Mesendoderm (in vitro differentiated cells): ENCODE measurements at places on chromosomes 6 and 20.

DNA sequence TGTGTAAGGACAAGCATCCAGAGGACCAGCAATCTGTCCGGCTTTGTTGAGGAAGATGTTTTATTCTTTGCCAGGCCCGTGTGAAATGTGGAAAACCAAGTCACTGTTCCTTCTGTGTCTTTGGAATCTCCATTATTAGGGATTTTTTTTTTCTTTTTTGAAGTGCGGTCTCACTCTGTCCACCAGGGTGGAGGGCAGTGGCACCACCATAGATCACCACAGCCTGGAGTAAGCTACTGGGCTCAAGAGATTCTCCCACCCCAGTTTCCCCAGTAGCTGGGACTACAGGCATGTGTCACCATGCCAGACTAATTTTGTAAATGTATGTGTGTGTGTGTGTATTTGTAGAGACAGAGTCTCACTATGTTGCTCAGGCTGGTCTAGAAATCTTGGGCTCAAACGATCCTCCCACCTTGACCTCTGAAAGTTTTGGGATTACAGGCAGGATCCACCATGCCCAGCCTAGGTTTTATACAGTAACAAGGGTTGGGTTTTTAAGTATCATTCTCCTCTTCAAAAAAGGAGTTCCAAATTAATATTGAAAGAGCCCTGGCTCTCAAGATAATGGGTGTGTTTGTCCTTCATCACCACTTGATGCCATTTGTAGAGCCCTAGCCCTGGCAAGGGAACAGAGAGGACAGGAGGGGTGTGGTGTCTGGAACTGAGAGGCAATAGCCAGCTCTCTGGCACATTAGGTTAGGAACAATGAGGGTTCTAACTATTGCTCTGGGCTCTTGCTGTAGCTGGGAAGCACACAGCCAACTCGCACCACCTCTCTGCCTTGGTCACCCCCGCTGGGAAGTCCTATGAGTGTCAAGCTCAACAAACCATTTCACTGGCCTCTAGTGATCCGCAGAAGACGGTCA lies 3.1 kb downstream of the LAMP5 start:
- H3K27me3 ChIP-seq, result peaks cover 43% of the 10 kb centered on the region
- H3K36me3 ChIP-seq, result no peaks in the 10 kb centered on the region
- H3K4me3 ChIP-seq, result no peak overlapping the region
- no peak overlapping the region for H3K27ac ChIP-seq
- peak; percentile 14 for DNase-seq

DNA sequence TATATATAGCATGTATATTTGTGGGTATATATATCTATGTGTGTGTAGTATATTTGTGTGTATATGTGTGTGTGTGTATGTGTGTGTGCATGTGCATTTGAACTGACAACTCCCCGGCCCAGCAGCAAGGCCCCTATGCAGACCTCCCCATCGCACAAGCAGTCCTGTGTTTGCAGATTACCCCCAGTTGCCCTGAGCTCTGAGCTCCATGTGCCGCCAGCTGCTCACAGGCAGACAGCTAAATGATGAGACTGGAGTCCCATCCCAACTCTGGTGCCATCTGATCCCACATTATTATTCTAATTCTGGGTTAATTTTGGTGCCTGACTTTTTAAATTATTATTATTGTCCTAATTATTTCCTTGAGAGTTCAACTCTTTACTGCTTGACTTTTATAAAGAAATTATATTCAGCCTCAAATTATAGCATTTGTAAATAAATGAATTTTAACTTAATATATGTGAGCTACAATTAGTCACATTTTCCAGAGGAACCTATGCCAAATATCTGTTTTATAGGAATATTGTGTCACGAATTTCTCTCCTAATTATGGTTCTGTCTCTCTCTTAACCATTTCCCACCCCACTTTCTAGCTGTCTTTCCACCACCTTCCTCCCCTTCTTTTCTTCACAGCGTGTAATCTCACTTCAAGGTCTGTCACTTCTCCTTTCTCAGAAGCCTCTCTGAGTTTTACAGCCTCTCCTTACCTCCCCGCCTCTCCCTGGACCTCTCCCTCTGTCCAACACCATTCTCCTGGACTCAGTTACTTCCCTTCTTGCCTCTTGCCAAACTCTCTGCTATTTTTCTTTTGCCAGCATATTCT lies 90.6 kb upstream of the SYNDIG1 start:
- peaks cover 2% of the 10 kb centered on the region for H3K4me1 ChIP-seq
- H3K4me3 ChIP-seq, result no peak overlapping the region
- no peaks in the 10 kb centered on the region for H3K27me3 ChIP-seq
- DNase-seq, result peak; percentile 69
- no peak overlapping the region for H3K27ac ChIP-seq
- no peaks in the 10 kb centered on the region for H3K36me3 ChIP-seq

- no peak overlapping the region for H3K27ac ChIP-seq
- no peaks in the 10 kb centered on the region for H3K4me1 ChIP-seq
- no peaks in the 10 kb centered on the region for H3K27me3 ChIP-seq
- H3K4me3 ChIP-seq, result no peak overlapping the region
- H3K36me3 ChIP-seq, result no peaks in the 10 kb centered on the region
These were observed 1203.6 kb upstream of the GJE1 start for GRCh38 chr6:140929121-140929520.

DNA sequence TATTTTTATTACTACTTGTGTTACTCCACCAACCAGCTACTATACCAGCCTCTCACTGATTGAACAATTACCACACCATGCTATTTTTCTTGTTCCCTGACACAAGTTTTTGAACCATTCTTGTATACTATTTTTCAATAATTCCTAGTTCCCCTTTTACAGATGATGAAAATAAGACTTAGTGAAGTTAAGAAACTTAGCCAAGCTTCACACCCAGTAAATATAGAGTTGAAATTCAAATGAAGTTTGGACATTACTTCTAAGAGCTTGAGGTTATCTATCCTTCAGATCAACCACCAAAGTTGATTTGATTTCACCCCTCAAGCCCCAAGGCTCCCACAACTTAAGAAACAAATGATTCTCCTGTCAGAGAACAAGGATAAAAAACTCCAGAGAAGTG lies 13.1 kb upstream of the BCAS1 start:
- no peaks in the 10 kb centered on the region for H3K4me1 ChIP-seq
- H3K4me3 ChIP-seq, result no peak overlapping the region
- H3K27ac ChIP-seq, result no peak overlapping the region
- H3K36me3 ChIP-seq, result no peaks in the 10 kb centered on the region
- no peaks in the 10 kb centered on the region for H3K27me3 ChIP-seq

DNA sequence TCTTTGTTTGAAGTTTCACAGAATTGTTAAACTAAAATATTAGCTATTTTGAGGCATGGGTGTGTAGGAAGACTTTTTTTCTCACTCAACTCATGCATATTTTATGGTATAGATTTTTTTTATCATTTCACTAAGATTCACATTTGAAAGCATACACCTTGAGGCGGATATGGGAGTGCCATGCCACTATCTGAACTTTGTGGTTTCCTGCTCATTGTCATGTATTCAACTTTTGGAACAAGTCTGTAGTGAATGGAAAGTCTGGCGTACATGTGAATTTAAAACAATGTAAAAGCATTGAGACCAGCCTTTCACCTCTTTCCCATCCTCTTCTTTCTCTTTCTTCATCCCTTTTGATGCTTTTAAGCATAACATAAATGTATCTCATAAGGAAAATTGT lies 147.9 kb downstream of the TPBG start:
- H3K4me3 ChIP-seq, result no peak overlapping the region
- H3K27me3 ChIP-seq, result no peaks in the 10 kb centered on the region
- no peaks in the 10 kb centered on the region for H3K36me3 ChIP-seq
- no peak overlapping the region for H3K27ac ChIP-seq
- H3K4me1 ChIP-seq, result no peaks in the 10 kb centered on the region
- DNase-seq, result no peak

GRCh38 chr6:164927288-164928056 lies 381.9 kb downstream of the C6orf118 start:
- H3K27me3 ChIP-seq, result no peaks in the 10 kb centered on the region
- peak; percentile 61 for DNase-seq
- no peak overlapping the region for H3K4me3 ChIP-seq
- H3K27ac ChIP-seq, result no peak overlapping the region

GRCh38 chr6:160378218-160378617 lies 30.0 kb downstream of the SLC22A3 start:
- no peaks in the 10 kb centered on the region for H3K27me3 ChIP-seq
- H3K36me3 ChIP-seq, result no peaks in the 10 kb centered on the region
- no peak overlapping the region for H3K27ac ChIP-seq
- no peaks in the 10 kb centered on the region for H3K4me1 ChIP-seq

DNA sequence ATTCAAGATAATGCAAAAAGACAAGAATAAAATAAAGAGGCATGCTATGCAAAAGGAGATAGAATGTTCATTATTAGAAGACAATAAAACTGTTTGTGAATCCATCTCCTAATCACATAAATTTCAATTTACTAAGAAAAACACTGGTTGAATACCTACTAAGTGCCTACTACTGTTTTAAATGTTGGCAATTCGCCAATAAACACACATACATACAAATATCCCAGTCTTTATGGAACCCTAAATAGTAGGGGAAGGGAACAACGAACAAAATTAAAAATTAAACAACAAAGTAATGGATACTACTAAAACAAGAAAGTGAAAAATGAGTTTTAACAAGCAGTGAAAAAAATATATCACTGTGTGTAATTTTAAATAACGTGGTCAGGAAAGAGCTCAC lies 158.5 kb downstream of the TBC1D32 start:
- no peak overlapping the region for H3K27ac ChIP-seq
- no peaks in the 10 kb centered on the region for H3K4me1 ChIP-seq
- H3K4me3 ChIP-seq, result no peak overlapping the region
- H3K27me3 ChIP-seq, result no peaks in the 10 kb centered on the region

DNA sequence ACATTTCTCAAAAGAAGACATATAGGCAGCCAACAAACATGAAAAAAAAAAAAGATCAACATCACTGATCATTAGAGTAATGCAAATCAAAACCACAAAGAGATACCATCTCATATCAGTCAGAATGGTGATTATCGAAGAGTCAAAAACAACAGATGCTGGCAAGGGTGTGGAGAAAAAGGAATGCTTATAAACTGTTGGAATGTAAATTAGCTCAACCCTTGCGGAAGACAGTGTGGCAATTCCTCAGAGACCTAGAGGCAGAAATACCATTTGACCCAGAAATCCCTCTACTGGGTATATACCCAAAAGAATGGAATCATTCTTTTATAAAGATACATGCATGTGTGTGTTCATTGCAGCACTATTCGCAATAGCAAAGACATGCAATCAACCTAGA lies 303.8 kb upstream of the THEMIS start:
- H3K4me3 ChIP-seq, result no peak overlapping the region
- peaks cover 8% of the 10 kb centered on the region for H3K4me1 ChIP-seq
- no peak overlapping the region for H3K27ac ChIP-seq
- DNase-seq, result peak; percentile 69

DNA sequence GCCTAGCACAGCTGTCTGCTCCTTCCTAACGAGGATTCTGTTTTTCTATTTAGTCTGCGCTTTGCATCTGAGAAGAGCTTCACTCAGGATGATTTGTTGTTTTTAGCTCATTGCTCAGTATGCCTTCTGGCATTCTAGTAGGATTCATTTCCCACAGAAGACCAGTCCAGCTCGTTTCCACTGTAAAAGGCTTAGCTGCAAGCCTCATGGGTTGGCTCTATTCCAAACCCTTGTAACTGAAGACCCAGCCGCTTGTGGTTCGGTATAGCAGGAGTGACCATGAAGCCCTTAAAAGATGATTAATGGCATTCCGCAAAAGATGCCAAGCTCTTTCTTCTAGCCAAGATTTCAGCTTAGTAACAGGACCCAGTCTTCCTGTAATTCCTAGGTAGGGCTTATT lies 7.2 kb downstream of the ADGRF1 start:
- no peaks in the 10 kb centered on the region for H3K4me1 ChIP-seq
- no peak overlapping the region for H3K4me3 ChIP-seq
- no peaks in the 10 kb centered on the region for H3K27me3 ChIP-seq
- no peak for DNase-seq
- H3K36me3 ChIP-seq, result no peaks in the 10 kb centered on the region
- H3K27ac ChIP-seq, result no peak overlapping the region

DNA sequence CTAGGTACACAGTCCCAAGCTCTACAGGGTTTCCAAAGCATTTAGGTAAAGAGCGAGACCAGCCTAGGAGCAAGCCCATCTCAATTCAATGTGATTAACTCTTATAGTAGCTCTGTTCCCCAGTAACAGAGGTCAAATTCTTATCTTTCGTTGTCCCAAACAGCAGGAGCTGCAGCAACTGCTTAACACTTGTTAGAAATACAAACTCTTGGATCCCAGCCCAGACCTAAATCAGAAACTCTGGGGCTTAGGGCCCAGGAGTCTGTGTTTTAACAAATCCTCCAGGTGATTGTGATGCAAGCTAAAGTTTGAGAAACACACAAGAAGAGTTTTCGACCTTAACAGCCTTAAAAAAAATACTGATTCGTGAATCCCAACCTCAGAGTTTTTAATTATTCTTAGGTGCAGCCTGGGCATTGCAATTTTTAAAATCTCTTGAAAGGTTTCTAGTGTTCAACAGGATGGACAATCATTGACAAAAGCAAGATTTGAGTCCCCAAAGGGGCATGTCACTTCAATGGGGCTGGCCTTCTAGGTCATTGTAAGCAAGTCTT lies 127.4 kb upstream of the HCRTR2 start:
- H3K4me1 ChIP-seq, result peaks cover 3% of the 10 kb centered on the region
- no peaks in the 10 kb centered on the region for H3K27me3 ChIP-seq
- peak; percentile 89 for DNase-seq
- H3K36me3 ChIP-seq, result no peaks in the 10 kb centered on the region
- no peak overlapping the region for H3K27ac ChIP-seq

- H3K27me3 ChIP-seq, result no peaks in the 10 kb centered on the region
- no peak overlapping the region for H3K27ac ChIP-seq
- H3K36me3 ChIP-seq, result no peaks in the 10 kb centered on the region
- H3K4me3 ChIP-seq, result no peak overlapping the region
- no peak for DNase-seq
These were observed 163.1 kb downstream of the TTLL2 start for GRCh38 chr6:167487749-167488664.

DNA sequence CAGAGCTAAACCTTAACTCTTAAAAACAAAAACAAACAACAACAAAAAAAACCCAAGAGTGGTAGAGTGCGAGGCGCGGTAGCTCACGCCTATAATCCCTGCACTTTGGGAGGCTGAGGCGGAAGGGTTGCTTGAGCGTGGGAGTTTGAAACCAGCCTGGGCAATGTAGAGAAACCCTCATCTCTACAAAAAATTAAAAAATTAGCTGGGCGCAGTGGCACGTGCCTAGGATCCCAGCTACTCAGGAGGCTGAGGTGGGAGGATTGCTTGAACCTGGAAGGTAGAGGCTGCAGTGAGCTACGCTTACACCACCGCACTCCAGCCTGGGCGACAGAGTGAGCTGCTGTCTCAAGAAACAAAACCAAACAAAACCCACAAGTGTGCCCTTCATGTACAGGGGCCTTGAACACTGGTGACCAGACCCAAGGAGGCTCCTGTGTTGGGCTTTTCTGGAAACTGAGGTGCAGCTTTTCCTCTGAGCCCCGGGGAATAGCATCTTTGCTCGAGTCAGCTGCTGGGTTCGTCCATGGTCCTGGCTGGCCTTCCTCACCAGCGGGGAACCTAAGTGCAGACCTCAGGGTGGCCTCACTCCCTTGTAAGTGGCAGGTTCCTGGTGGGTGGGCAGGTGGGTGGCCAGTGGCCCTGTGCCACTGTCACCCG lies 39.9 kb downstream of the PYGB start:
- peaks cover 12% of the 10 kb centered on the region for H3K36me3 ChIP-seq
- H3K27me3 ChIP-seq, result no peaks in the 10 kb centered on the region
- no peak for DNase-seq
- no peak overlapping the region for H3K4me3 ChIP-seq

- H3K27ac ChIP-seq, result no peak overlapping the region
- no peaks in the 10 kb centered on the region for H3K4me1 ChIP-seq
- H3K36me3 ChIP-seq, result no peaks in the 10 kb centered on the region
- DNase-seq, result no peak
- no peak overlapping the region for H3K4me3 ChIP-seq
These were observed 392.6 kb downstream of the MMUT start for GRCh38 chr6:49070411-49070810.
